ENCODE measurements at places on chromosomes 3 and 15.

DNA sequence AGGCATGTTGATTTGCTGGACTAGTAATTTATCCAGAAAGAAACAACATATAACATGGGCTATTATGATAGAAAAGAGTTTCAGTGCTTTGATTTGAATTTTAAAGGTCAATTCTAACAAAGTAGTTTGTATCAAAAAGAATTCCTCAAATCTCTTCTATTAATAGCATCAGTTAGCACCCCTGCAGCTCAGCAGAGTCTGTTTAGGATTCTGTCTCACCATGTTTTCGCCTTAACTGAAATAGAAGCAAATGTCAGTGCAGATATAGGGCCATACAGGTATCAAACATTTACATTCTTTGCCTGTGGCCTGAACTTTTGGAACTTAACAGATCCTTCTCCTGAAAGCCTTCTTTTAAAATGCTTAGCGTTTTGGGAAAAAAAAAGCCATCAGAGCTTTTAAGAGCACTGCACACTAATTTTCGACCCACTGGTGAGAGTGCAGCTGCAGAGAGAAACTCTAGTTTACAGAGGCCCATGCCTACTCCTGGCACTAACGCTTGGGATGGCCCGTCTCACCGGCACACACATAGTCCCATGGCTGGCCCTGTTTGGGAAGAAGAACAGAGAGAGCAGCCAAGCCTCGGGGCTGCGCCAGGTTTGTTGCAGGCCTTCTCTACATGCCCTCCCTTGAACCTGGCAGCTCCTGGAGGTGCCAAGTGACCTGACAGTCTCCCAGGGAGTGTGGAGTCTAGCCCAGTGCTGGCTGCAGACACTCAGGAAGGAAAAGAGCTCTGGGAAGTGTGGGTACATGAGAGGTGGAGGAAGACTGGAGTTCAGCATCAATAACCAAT, 9.9 kb upstream of the PAQR9 start:
- DNase-seq = no peak

- no peak for DNase-seq
Measured at GRCh38 chr15:55250392-55250791, 39.2 kb downstream of the RAB27A start.

GRCh38 chr15:67914537-67915460, 75.0 kb upstream of the RNU6-1 start:
- no peak for DNase-seq

DNA sequence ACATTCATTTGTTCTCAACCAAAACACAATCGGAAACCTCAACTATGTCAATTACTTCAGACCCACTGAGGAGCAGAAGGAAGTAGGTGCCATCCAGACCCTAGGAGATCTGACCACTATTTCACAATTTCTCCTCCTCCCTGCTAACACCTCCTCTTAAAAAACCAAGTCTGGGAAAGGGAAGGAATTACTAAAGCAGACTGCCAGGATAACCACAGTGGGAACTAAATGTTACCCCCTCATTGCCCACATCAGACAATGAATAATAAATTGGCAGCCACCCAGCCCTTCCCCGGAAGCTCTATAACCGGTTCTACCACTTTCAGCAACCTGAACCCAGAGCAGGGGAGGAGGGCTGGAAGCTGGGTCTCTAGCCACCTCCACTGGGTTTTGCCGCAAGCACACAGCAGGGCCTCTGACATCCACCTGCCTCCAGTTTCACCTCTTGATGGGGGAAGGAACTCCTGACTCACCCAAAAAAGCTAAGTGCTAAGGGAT, 17.6 kb downstream of the C15orf62 start:
- DNase-seq = no peak

Data from T-helper 17 cell (primary cell).